ENCODE measurements at places on chromosomes 5 and 9.

- no peak for DNase-seq
Observed at GRCh38 chr9:110142868-110143481, 65.0 kb downstream of the C9orf152 start.

DNA sequence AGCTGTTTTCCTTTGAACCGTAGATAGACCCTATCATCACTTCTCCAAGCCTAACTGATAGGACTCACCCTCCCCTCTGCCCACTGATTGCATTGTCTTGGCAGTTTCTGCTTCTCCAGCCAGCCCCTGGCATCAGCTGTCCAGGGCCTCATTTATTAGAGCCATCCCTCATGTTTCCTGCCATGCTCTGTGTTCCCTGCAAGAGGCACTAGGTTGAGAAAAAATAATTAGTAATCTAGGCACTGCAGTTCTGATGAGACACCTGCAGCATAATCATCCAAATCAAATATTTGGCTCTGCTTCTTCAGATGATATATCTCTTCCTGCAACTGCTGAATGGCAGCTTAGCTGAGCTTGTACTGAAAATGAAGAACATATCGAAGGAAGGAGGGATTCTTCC lies 303.0 kb upstream of the TLE4 start:
- no peak for DNase-seq

- DNase-seq: no peak
Observed at GRCh38 chr5:56026863-56027300, 32.1 kb upstream of the IL6ST start.

DNA sequence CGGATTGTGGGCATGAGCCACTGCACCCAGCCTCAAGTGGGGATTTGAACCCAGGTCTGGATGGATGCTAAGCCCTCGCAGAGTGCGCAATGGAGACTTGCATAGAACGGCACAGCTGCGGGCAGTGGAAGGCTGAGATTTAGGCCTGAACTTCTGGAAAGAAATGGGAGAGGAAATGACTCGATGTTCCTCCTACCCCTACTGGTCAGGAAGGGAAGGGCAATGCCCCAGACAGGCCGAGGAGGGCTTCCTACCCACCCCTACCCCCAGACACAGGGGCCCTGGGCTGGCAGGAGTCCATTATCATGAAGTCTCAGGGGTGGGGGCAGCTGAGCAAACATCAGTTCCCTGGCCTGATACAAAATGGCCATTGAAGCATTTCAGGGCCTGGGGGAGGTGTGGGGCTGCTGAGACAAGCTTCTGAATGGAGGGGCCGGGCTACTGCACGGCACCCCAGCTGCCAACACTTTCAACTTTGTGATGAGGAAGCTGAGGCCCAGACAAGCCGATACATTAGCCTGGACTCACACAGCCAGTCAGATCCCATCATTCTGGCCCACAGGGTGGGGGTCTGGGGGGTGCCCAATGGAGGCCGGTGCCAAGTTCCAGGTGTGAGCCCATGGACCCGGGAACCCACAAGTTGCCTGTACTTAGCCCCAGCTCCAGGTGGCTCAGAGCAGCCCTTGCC lies 13.5 kb upstream of the WDR38 start:
- no peak for DNase-seq

- DNase-seq: no peak
Observed at GRCh38 chr9:99167694-99168093, 54.0 kb downstream of the ALG2 start.

DNA sequence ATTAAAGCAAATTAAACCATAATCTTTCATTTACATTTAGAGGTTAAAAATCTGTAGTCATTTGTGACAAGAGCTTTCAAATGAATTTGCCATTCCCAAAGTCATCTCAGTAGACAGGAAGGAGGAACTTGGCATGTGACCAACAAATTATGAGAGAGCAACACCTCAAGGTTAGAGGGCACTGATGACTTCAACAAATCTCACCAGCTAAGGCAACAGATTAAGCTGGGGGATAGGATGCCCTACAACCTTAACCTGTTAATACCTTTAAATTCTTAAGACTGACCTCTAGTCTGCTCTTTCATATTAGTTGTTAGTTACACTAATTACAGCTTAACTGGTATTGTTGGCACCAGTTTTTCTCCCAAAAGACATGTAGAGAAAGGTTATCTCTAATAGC lies 18.4 kb downstream of the POU5F2 start:
- DNase-seq: no peak

GRCh38 chr5:78359831-78360673 lies at the start of gene SCAMP1:
SCAMP1 (plus strand) TSS chr5:78360617; CDS start chr5:78360672, 55 bp downstream.
- peak; percentile 93 for DNase-seq

- DNase-seq: no peak
Observed at GRCh38 chr5:157521704-157522029, 53.9 kb downstream of the ADAM19 start.

GRCh38 chr5:31854181-31855133 lies 215.5 kb downstream of the PDZD2 start:
- peak; percentile 15 for DNase-seq

DNA sequence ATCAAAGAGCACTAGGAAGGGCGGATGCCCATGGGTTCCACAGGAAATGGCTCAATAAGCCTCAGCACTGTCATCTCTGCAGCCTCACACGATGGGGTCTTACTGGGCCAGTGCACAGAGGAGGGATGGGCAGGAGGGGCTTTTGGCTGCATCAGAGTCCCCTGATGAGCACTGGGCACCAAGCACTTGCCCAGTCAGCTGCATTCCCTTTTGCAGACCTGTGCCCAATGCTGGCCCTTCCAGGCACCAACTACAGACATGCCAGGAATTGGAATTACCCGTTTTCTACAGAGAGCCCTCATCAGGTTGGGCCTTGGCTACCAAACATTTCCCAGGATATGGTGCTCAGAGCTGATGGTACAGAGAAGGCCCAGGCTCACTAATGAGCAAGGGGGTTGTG lies 182.5 kb downstream of the HSPA4 start:
- no peak for DNase-seq

DNA sequence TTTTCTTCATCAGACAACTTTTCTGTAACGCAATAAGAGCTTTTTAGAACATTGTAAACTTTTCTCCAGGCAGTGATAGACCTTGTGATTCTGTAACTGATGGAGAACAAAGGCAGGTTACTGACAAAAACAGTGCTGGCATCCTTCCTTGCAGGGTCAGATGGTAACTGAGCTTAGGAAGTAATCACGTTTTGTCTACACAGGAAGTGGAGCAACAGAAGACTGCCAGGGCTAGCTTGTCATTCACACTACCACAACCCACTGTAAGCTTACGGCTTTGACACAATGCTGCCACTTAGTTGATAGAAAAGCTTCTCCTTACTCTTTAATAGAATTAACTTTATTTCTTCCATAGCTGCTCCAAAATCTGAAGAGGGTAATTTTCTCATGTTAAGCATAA lies 46.8 kb downstream of the FBN2 start:
- DNase-seq: no peak

DNA sequence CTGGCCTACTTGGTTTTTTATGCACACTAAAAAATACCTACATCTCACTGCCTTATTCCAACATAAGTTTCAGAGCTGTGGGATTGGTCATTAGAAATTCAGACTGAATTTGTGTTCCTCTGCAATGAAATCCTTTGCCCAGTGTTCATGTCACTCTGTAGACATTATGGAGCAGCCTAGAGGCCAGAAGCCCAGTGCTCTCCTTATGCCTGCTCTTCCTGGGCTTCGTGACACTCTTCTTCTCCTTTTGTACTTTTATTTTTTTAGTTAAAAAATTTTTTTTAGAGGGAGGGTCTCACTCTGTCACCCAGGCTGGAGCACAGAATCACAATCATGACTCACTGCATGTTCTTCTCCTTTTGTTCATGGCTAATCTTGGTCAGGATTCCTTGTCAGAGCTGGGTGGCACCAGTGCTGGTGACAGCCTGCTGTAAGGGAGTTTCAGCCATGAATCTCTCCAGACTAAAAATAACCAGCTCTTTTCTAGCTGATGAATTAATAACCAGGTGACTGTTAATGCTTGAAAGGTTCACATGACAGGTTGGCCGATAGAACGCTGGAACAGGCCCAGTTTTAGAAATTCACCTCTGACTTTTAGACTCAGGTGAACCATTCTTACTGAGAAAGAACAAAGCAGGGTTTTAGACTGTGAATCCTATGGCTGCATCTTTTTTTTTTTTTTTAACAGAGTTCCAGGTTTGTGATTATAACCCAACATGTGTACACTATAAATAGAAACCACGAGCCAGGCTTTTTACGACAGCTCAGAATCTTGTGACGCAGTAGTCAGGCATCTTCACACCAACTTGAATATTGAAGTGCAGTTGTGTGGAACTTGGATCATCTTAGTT lies 34.1 kb upstream of the C5orf47 start:
- DNase-seq: no peak

- DNase-seq: no peak
Observed at GRCh38 chr5:144374637-144375036, 204.0 kb downstream of the KCTD16 start.

- DNase-seq: no peak
Observed at GRCh38 chr9:36036253-36036779, 397 bp upstream of the RECK start.

- no peak for DNase-seq
Observed at GRCh38 chr5:168827636-168828035, 248.5 kb upstream of the PANK3 start.

- no peak for DNase-seq
Observed at GRCh38 chr9:74284581-74285450, 212.3 kb upstream of the RORB start.

DNA sequence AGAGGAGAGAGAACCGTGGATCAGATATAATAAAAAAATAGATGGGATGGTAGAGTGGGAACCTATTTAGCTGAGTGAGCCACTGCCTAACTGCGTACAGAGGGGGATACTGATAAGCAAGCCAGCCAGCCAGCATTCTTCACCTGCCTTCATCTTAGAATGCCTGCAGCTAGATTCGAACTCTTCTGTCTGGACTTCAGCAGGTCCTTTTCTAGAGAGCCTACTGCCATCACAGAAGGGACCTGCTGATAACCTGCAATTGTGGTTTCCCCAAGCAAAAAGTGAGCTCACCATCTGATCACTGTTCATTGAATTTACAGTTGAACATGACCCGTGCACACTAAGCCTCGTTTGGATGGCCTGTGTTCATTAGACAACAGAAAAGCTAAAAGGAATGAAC lies 109.4 kb downstream of the CDC42SE2 start:
- DNase-seq: no peak

GRCh38 chr9:614431-614830 lies 227.1 kb upstream of the DMRT1 start:
- DNase-seq: no peak

DNA sequence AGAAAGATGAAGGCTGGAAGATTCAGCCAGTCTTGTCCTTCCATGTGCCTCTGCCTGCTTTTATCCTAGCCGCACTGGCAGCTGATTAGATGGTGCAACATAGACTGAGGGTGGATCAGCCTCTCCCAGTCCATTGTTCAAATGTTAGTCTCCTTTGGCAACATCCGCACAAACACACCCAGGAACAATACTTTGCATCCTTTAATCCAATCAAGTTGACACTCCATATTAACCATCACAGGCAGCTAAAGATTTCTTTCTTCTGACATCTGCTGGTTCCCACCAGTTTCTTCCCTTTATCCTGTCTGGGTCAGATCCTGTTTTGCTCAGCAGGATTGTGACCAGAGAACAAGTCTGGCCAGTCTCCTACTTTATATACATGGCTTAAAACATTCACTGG lies 276.5 kb upstream of the TYRP1 start:
- no peak for DNase-seq

GRCh38 chr5:154384480-154385235 lies 61.1 kb upstream of the SAP30L start:
- no peak for DNase-seq

- DNase-seq: no peak
Observed at GRCh38 chr9:8961186-8961851, 1161.7 kb upstream of the DMAC1 start.

DNA sequence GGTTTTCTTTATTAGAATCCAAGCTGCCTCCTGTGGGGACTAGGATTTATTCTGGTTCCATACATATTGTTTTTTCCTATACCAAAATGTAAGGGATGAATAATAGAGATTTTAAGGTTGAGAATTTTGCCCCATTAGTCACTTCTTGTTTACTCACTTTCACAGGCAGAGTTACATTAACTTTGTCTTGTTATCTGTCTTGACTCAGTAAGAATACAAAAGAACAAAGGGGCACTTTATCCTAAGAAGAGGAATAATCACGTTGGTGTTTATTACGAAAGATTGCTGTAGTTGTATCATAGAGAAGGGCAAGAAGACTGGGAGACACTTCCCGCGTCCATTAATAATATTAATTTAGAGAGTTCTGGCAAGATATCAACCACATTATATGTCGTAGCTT lies 599.7 kb upstream of the FTMT start:
- no peak for DNase-seq

GRCh38 chr5:109788596-109788995 lies 98.9 kb downstream of the MAN2A1 start:
- no peak for DNase-seq

- DNase-seq: no peak
Observed at GRCh38 chr5:169701910-169702451, 64.9 kb downstream of the DOCK2 start.

DNA sequence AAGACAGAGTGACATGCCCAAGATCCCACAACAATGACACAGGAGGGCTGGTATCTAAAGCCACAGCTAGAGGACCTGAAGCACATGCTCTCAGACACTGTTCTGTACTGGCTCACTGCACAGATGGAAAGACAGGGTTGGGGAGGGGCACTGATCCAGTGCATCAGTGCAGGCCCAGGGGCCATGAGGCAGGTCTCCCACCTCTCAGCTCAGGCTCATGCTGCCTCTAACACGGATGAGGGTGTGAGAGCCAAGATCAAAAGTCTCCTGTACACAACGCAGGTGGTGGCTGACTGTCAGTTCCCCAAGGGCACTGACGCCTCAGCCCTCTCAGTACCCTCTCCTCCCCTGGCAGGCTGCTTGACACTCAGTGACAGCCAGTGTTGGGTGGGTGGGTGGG lies 10.9 kb downstream of the RAPGEF1 start:
- peak; percentile 78 for DNase-seq

GRCh38 chr5:126228934-126229333 lies 194.3 kb upstream of the GRAMD2B start:
- DNase-seq: no peak

DNA sequence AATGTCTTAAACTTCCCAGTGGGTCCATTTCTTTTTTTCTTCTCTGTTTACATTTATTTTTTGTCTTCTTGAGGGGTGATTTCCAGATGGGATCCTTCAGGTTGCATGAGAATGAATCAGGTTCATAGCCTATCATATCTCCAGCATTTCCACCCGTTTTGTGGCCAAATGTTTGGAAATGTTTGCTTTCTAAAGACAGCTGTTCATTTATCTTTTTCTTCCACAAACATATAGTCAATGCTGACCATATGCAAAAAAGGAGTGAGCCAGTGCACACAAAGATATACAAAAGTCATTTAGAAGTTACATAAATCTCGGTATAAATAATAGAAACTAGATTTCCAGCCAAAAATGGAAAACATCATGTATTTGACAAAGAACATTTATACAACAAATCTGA lies 71.6 kb upstream of the STC2 start:
- no peak for DNase-seq

GRCh38 chr9:81416476-81417298 lies 272.7 kb downstream of the TLE1 start:
- no peak for DNase-seq

- no peak for DNase-seq
Observed at GRCh38 chr5:13731121-13731628, 213.3 kb downstream of the DNAH5 start.

- DNase-seq: no peak
Observed at GRCh38 chr5:169037466-169037865, 263.5 kb downstream of the SLIT3 start.

All from activated naive CD4-positive, alpha-beta T cell treated with anti-CD3 and anti-CD28 coated beads, Interleukin-2, amount 50 U/mL, for 16 hours (primary cell).